ENCODE measurements at places on chromosomes 5 and 9.

DNA sequence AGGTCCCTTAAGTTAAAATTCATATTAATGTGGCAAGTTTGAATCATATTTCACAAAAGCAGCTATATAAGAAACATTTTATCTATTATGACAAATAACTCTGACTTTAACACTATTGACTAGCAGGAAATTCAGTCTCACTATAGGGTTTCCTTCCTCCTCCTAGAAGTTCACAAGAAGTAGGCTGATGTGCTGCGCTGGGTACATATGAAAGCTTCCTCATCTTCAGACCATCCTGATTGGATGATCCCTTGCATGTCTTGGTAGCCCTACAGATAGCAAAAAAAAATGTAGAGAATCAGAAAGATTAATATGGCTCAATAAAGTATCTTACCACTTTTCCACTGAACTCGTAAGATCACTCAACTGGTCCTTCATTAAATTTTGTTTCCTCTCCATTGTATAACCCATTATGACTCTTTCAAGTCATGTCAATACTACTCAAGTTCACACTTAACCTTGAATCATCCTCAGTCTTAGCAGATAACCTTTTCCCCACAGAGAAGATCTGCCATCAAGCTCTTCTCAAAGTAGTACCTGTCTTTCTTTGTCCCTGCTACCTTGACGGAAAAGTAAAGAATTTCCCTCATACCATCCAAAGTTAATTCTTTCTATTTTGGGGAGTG lies 11.5 kb upstream of the PSIP1 start:
- no peak for DNase-seq

- DNase-seq, result no peak
These were observed 162.7 kb downstream of the ZNF608 start for GRCh38 chr5:124583469-124584350.

- no peak for DNase-seq
These were observed 17.0 kb upstream of the MXD3 start for GRCh38 chr5:177328545-177329231.

DNA sequence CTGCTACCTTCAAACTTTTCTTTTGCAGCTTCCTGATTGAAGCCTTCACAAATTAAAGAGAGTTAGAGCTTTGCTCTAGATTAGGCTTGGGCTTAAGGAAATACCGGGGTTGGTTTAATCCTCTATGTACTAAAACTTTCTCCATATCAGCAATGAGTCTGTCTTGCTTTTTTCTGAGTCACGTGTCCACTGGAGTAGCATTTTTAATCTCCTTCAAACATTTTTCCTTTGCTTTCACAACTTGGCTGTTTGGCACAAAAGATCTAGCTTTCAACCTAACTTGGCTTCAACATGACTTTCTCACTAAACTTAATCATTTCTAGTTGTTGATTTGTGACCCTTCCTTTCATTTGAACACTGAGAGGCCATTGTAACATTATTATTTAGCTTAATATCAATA lies 261.6 kb downstream of the PLK2 start:
- no peak for DNase-seq

DNA sequence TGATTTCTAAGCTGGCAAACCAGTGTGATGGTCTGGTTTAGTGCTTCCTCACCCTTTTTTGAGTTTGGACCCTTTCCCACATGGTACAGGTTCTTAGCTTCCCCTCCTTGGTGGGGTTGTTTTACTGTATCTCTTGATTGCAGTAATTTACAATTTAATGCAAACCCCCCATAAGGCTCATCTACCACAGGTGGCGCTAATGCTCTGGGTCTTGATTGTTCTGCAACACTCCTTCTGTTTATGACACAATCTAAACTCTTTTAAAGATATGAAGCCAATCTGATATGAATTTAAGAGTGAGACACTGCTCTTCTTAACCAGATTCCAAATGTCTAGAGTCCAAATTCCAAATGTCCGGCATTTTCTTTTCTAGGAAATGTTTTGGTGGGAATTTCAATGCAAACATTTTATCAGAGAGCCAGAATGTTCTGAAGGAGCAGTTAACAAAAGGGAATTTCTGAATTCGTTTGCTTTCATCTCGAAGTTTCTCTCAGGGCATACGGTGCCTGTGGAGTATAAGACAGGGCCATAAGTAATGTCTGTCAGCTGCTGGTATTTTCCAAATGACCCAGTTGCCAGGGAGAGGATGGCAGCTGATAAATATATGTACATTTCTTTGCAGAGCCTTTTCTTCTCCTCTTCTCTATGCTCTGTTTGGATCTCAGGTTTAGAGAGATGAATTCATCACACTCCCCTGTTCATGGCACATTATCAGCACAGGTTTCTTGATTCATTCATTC lies 246.8 kb downstream of the ARHGAP26 start:
- peak; percentile 33 for DNase-seq
